H9 (cell line): ENCODE measurements at places on chromosomes 3 and 15. TPM values are rescaled to one million over a fixed set of nuclear protein-coding genes. Genes with fewer than 3 reads are reported as not detected.
A peak's percentile ranks its signal among the peaks of the same experiment; 100 is the strongest.

- H3K4me1 ChIP-seq: peaks cover 8% of the 10 kb centered on the region; the same call in 1 of the 2 replicates
- no peak overlapping the region for H3K4me3 ChIP-seq
Observed at GRCh38 chr3:71057526-71057894, 526.0 kb downstream of the FOXP1 start.

GRCh38 chr3:126999383-126999782 lies 16.5 kb downstream of the PLXNA1 start:
- H3K27me3 ChIP-seq: no peaks in the 10 kb centered on the region
- DNase-seq: no peak
- no peak overlapping the region for H3K27ac ChIP-seq
- H3K4me3 ChIP-seq: no peak overlapping the region
- peaks cover 4% of the 10 kb centered on the region; the same call in 1 of the 2 replicates for H3K4me1 ChIP-seq

- H3K4me3 ChIP-seq: no peak overlapping the region
- no peaks in the 10 kb centered on the region for H3K4me1 ChIP-seq
- no peaks in the 10 kb centered on the region for H3K36me3 ChIP-seq
- H3K27me3 ChIP-seq: no peaks in the 10 kb centered on the region
- no peak overlapping the region for H3K27ac ChIP-seq
Observed at GRCh38 chr15:81106560-81106959, 27.5 kb upstream of the CFAP161 start.

The INAFM2 gene
- 23.1 and 25.4 TPM in 2 replicates for total RNA-seq

GRCh38 chr3:31546162-31546561 lies 13.4 kb downstream of the STT3B start:
- H3K4me3 ChIP-seq: no peak overlapping the region
- H3K27ac ChIP-seq: no peak overlapping the region
- no peaks in the 10 kb centered on the region for H3K4me1 ChIP-seq
- DNase-seq: no peak
- peaks cover 2% of the 10 kb centered on the region; the same call in 2 of the 3 replicates for H3K36me3 ChIP-seq

The NAALADL2 gene
- 0.86 and 1.6 TPM in 2 replicates for total RNA-seq

GRCh38 chr3:4906107-4906621 lies 73.1 kb upstream of the BHLHE40 start:
- H3K36me3 ChIP-seq: no peaks in the 10 kb centered on the region
- H3K27me3 ChIP-seq: no peaks in the 10 kb centered on the region
- H3K4me3 ChIP-seq: no peak overlapping the region
- H3K27ac ChIP-seq: no peak overlapping the region

The MGLL gene
- total RNA-seq: 0.11 and 0.22 TPM in 2 replicates

DNA sequence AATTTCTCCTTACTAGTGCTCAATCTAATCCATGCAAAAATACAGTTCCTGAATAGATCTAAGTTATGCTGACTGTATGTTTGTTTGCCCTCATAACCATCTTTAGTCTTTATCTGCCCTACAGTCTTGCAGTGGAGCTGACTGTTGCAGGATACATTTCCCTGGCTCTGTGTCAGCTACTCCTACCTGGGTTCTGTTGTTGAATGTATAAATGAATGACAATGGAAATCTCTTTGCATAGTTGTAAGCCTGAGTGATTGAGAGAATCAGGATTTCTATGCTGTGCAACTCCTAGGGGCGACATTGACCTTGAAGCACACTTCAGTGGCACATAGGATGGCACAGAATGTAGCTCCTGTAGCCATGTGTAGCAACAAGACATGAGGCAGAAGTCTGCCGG lies 16.0 kb upstream of the ZBBX start:
- no peak overlapping the region for H3K27ac ChIP-seq
- H3K27me3 ChIP-seq: no peaks in the 10 kb centered on the region
- peaks cover 5% of the 10 kb centered on the region; the same call in 1 of the 2 replicates for H3K4me1 ChIP-seq
- DNase-seq: no peak
- no peaks in the 10 kb centered on the region for H3K36me3 ChIP-seq

The PARP6 gene
- total RNA-seq: 54.4 and 54.5 TPM in 2 replicates

GRCh38 chr15:51672155-51672687 lies 9.1 kb upstream of the SCG3 start:
- no peak overlapping the region for H3K27ac ChIP-seq
- no peak overlapping the region for H3K4me3 ChIP-seq
- H3K4me1 ChIP-seq: no peaks in the 10 kb centered on the region; the same call in 1 of the 2 replicates
- DNase-seq: no peak

DNA sequence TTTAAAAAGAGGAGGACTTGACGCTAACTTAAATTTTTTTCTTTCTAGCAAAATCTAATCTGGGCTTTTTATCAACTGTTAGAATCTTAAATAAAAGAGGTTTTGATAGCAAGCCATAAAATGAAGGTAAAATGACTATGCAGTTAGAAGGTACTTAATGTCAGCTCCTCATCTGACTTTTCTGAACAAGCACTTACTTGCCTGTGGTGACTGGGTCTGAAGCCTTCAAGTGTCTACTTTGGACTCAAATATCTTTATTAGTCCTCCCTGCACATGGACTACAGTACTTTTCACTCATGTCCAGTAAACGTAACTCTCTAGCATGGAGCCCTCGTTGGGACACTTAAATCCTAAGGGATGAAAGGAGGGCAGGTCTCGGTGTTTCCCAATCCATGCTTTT lies 135.9 kb downstream of the P2RY1 start:
- H3K4me3 ChIP-seq: no peak overlapping the region
- no peaks in the 10 kb centered on the region for H3K27me3 ChIP-seq
- H3K27ac ChIP-seq: no peak overlapping the region
- DNase-seq: no peak

- DNase-seq: no peak
- no peaks in the 10 kb centered on the region for H3K27me3 ChIP-seq
- peaks cover 4% of the 10 kb centered on the region; the same call in 1 of the 2 replicates for H3K4me1 ChIP-seq
- H3K36me3 ChIP-seq: no peaks in the 10 kb centered on the region; the same call in 2 of the 3 replicates
Observed at GRCh38 chr3:126998320-126998719, 15.4 kb downstream of the PLXNA1 start.

DNA sequence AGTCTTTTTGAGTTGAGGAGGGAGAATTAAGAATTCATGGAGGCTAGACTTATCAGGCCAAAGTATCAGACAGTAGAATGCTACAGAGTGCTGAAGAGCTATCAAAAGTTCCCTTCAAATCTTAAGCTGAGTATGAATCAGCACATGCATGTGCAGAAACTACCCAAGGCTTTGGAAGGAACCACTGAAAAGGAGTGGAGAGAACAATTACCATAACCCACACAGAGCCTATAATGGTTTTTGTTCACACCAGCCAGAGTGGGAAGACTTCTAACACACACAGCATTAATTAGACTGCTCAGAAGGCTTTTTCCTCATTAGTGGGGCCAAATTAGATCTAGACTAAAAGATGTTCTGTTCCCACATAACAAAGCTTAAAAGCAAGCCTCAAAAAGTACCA lies 83.7 kb upstream of the SLC6A11 start:
- no peak overlapping the region for H3K4me3 ChIP-seq
- no peak overlapping the region for H3K27ac ChIP-seq
- H3K36me3 ChIP-seq: no peaks in the 10 kb centered on the region; the same call in 1 of the 3 replicates

The CPNE9 gene
- total RNA-seq: 3.5 and 3.8 TPM in 2 replicates

The GHSR gene
- not detected in 2 replicates for total RNA-seq

The CSTA gene
- not detected in 2 replicates for total RNA-seq

GRCh38 chr3:195117978-195118581 lies 152.9 kb downstream of the XXYLT1 start:
- no peaks in the 10 kb centered on the region for H3K27me3 ChIP-seq
- H3K36me3 ChIP-seq: no peaks in the 10 kb centered on the region
- H3K4me1 ChIP-seq: peaks cover 10% of the 10 kb centered on the region; the same call in 1 of the 2 replicates

DNA sequence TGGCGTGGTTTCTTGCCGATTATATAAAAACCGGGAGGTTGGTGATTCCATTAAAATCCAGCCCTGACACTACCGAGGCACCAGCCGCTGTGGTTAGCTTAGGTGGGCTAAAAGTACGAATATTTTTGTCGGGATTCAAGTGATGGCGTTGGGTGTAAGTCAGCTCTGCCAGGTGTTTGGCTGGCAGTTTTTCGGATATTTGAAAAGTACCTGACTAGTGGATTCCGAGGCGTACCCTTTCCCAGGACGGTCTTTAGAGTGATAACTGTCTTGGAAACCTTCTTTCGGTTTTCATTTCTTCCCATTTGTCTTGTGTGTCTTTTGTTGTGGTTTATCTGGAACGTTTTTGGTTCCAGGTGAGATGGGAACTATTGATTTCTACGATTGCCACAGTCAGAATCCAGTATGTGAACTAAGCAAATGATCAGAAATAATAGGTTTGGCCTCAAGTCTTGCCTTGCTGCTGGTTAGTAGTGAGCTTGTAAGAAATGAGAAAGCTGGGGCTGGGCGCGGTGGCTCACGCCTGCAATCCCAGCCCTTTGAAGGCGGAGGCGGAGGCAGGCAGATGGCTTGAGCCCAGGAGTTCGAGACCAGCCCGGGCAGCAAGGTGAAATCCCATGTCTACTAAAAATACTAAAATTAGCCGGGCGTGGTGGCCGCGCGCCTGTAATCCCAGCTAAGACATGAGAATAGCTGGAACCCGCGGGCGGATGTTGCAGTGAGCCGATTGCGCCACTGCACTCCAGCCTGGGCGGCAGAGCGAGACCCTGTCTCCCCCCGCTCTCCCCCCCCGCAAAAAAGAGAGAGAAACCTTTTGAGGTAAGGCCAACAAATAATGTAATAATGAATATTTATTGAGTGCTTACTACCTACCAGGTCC lies 1.4 kb downstream of the FYTTD1 start:
- no peak overlapping the region for H3K27ac ChIP-seq
- H3K27me3 ChIP-seq: peaks cover 5% of the 10 kb centered on the region; the same call in 1 of the 2 replicates
- H3K36me3 ChIP-seq: no peaks in the 10 kb centered on the region; the same call in 2 of the 3 replicates
- H3K4me1 ChIP-seq: no peaks in the 10 kb centered on the region; the same call in 1 of the 2 replicates
- peak overlapping the region; percentile 95 for H3K4me3 ChIP-seq

GRCh38 chr3:31172336-31172735 lies 277.9 kb upstream of the GADL1 start:
- no peak for DNase-seq
- H3K36me3 ChIP-seq: no peaks in the 10 kb centered on the region
- H3K27me3 ChIP-seq: no peaks in the 10 kb centered on the region
- H3K4me1 ChIP-seq: no peaks in the 10 kb centered on the region

DNA sequence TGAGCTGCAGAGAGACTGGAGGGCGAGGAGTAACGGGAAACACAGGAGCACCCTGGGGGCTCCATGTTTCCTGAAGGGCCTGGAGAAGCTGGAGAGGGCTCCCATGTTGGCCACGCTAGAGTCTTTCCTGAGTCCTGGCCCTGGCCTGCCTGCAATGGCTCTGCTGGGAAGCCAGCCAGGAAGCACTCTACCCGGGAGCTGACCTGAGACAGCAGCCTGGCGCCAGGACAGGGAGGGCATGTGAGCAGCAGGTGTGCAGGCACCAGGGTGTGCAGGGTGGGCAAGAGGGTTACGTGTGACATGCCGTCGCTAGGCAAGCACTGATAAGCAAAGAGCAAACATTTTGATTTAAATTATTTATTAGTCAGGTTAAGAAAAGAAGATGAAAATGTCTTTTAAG lies 301.4 kb downstream of the OCA2 start:
- no peak overlapping the region for H3K4me3 ChIP-seq
- peaks cover 7% of the 10 kb centered on the region; the same call in 1 of the 2 replicates for H3K4me1 ChIP-seq

- DNase-seq: no peak
- no peak overlapping the region for H3K27ac ChIP-seq
- H3K4me3 ChIP-seq: no peak overlapping the region
- no peaks in the 10 kb centered on the region for H3K27me3 ChIP-seq
- H3K4me1 ChIP-seq: peaks cover 2% of the 10 kb centered on the region; the same call in 1 of the 2 replicates
- peaks cover 3% of the 10 kb centered on the region; the same call in 2 of the 3 replicates for H3K36me3 ChIP-seq
Observed at GRCh38 chr3:115380883-115381572, 233.9 kb upstream of the ZBTB20 start.

GRCh38 chr15:31200735-31201151 lies 99.2 kb upstream of the TRPM1 start:
- no peaks in the 10 kb centered on the region for H3K4me1 ChIP-seq
- H3K27ac ChIP-seq: no peak overlapping the region
- no peaks in the 10 kb centered on the region for H3K27me3 ChIP-seq

- H3K4me1 ChIP-seq: no peaks in the 10 kb centered on the region
- H3K27ac ChIP-seq: no peak overlapping the region
- DNase-seq: no peak
Observed at GRCh38 chr15:50944672-50945071, 36.2 kb downstream of the AP4E1 start.

The CCDC80 gene
- total RNA-seq: 4.6 and 5.4 TPM in 2 replicates

The ATP8B4 gene
- total RNA-seq: 0.52 and 0.61 TPM in 2 replicates

DNA sequence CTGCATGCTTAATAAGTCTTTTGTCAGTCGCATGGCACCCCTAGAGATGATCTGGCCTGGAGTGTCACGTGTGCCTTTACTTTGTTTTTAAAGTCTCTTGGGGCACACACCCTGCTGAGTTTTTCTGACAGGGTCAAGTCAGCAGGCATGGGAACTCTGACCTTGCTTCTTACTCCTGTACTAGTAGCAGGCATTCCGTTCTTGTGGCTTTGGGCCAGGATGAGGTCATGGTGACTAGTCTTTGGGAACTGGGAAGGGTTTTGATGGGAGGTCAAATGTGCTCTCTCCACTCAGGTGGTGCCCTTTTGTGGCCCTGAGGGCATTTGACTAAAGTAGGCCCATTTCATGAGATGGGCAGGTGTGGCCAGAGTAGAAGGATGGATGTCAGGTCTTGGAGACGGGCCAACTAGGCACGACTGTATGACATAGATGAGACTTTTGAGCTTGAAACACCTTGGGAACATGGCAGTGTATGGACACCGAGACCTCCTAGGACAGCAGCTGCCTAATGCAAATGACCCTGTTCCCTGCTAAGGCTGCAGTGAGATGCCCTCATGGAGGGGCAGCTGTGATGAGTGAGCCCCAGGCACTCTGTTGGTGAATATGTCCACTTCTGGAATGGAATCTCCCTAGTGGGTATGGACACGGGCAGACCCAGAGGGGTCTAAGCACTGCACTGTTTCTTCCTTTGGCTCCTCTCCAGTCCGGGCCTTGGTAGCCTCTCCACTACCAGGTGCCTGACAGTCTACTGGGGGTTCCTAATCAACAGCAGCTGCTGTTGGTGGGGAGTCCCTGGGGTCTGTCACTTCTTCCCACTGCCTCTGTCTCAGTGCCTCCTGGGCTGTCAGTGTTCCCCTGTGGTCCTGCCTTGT lies 16.4 kb downstream of the SRPRB start:
- peaks cover 44% of the 10 kb centered on the region for H3K36me3 ChIP-seq
- peak; percentile 50 for DNase-seq
- no peaks in the 10 kb centered on the region; the same call in 1 of the 2 replicates for H3K4me1 ChIP-seq
- H3K27me3 ChIP-seq: no peaks in the 10 kb centered on the region

DNA sequence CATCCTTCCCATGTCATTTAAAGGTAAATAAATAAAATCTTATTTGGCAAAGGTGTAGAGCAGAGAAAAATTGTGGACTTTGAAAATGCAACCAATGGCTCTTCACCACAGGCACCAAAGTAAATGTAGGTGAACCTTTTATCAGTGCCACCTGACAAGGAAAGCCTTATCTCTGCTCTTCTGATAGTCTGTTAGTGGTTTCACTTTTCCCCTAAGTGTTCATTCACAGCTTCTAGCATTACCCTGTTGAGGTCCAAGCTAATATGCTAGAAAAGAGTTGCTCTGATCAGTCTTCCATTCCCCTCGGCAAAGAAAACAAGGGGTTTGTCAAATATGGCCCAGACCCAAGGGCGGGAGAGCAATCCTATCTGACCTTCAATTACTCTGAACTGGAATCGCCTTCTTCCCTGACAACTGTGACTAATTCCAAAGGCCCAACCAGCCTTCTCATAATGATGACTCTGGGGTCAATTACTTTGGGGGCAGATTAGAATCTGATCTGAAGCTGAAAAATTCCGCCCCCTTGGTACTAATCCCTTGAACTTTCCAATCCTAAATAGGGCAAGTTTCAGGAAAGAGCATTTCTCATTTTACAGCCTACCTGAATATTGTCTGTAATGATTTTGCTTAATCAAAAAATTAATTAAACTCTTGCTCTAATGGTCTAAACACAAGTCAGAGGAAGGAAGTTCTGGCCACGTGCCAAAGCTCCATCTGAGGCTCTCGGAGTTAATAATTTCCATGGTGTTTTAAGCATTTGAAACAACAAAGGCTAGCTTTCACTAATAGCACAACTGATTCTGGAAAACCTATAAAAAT lies 52.4 kb downstream of the SETMAR start:
- H3K27ac ChIP-seq: no peak overlapping the region
- no peaks in the 10 kb centered on the region for H3K4me1 ChIP-seq
- no peaks in the 10 kb centered on the region for H3K36me3 ChIP-seq
- no peaks in the 10 kb centered on the region for H3K27me3 ChIP-seq
- H3K4me3 ChIP-seq: no peak overlapping the region
